ENCODE measurements at places on chromosomes 5 and 9.

GRCh38 chr5:149486726-149487635 lies 64.3 kb downstream of the CSNK1A1 start:
- DNase-seq = peak; percentile 29

DNA sequence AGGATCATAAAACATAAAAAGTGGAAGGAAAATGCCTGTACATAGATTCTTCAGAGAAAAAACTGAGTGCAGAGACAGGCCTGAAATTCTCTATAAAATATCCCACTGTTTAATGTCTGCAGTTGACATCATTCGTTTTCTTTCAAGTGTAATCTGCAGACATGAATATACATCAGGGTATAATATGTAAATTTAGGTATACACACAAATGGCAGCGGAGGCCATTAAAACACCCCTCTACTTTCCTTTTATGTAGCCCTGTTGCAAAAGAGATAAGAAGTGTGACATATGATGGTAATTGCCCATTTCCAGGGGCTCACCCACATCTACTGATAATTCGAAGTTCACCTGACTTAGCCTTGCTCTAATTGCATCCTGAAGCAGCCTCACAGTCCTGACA lies 164.3 kb downstream of the SLC24A2 start:
- no peak for DNase-seq

DNA sequence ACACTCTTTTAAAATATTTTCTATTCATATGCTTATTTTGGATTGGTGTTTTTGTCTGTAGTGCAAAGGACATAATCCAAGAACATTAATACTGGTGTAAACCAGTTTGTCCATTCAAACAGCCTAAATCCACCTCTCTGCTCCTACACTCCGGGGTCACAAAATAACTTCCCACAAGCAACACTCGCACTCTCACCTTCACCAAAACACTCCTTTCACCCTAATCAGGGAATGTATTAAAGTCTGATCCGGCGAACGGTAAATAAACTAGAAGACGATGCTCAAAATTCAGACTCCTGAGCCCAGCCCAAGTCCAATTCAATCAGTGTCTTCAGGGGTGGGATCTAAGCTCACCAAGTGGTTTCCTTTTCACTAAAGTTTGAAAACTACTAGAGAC lies 649 bp downstream of the AP3B1 start:
- no peak for DNase-seq

DNA sequence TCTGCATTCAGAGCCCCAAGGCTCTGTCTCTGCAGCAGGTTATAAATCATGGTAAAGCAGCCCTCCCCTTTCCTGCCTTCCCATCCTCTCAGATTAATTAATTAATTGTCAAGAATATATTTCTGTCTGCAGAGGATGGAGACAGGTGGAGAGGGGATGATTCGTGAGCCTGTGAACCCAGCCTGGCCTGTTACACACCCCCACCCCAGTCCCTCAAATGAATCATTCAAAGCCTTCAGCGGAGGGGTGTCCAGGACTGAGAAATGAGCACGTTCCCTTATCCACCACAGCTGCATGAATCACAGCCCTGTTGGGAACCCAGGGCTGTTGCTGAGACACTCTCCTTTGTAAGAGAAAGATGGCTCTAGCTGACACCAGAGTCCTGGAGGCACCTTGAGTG lies 56.0 kb downstream of the NIPAL4 start:
- DNase-seq = no peak

DNA sequence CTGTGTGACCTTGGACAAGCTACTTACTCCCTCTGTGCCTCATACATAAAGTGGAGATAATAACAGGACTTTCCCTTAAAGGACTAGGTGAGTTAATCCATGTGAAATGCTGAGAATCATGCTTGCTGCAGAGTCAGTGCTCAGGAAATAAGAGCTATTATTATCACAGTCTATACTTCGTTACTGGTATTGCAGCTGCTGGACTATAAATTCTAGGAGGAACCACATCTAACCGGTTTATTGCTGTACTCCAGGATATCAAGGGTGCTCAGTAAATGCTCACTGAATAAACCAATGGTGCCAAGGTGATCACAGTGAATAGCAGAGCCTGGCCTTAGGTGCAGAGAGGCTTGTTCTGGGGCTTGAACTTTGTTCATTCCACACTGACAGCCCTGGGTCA lies 69.3 kb downstream of the HSPA4 start:
- DNase-seq = no peak

- peak; percentile 47 for DNase-seq
Observed at GRCh38 chr5:179607160-179607931, 16.1 kb downstream of the HNRNPH1 start.

- DNase-seq = no peak
Observed at GRCh38 chr5:158812408-158812807, 287.3 kb downstream of the EBF1 start.

Measured in NCI-H446 (cell line).